ENCODE measurements at places on chromosomes 2 and 18.

GRCh38 chr2:26640781-26641564 lies at the start of gene CIB4:
TSS of gene CIB4 (minus strand) at chr2:26641366. CDS start at chr2:26641314, 52 bp downstream.
- DNase-seq: no peak

GRCh38 chr2:234951664-234952269 lies at the start of gene SH3BP4:
TSS of gene SH3BP4 (plus strand) at chr2:234952017. CDS start at chr2:235035003, 82,986 bp downstream.
- DNase-seq: peak; percentile 85

GRCh38 chr2:191935247-191935646 lies 88.4 kb upstream of the CAVIN2 start:
- no peak for DNase-seq

- no peak for DNase-seq
Observed at GRCh38 chr2:226234187-226234586, 565.4 kb downstream of the IRS1 start.

DNA sequence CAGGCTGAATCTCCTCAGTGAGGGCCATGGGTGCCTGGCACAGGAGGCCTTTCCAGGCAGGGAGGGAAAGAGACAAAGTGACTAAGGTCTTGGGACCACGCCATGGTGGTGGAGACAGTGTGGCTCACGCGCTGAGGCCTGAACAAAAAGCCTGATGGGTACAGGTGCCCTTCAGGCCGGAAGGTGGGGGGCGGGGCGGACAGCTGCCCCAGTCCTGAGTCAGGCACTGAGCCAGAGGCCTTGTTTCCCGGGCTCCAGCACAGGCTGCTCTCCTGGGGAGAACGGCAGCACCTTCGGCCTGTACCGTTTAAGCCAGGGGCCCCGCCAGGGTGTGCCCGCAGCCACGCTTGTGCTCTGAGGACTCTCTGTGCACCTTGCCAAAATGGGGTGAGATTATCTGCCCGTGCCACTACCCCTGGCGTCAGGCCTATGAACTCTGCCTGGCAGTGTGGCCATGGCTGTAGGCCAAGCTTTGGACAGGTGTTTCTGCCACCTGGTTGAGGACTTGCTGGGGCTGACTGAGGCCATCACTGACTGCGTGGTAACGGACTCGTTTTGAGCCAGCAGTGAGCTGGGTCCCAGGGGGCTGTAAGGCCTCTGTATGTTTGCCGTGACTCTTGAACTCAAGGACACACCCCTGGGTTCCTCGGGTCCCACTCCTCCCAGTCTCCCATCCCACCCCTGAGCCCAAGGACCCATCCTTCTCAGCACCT lies 31.7 kb upstream of the DNMT3A start:
- DNase-seq: no peak

GRCh38 chr2:200351815-200352214 lies 45.3 kb downstream of the SPATS2L start:
- DNase-seq: no peak
